K562 (cell line): ENCODE measurements at places on chromosomes 7 and 10. TPM values are rescaled to one million over a fixed set of nuclear protein-coding genes. Genes with fewer than 3 reads are reported as not detected.

GRCh38 chr7:29609162-29610037 lies 45.8 kb downstream of the PRR15 start:
- H3K4me1 ChIP-seq = peaks cover 43% of the 10 kb centered on the region
- H3K27me3 ChIP-seq = no peaks in the 10 kb centered on the region
- H3K4me3 ChIP-seq = no peak overlapping the region

DNA sequence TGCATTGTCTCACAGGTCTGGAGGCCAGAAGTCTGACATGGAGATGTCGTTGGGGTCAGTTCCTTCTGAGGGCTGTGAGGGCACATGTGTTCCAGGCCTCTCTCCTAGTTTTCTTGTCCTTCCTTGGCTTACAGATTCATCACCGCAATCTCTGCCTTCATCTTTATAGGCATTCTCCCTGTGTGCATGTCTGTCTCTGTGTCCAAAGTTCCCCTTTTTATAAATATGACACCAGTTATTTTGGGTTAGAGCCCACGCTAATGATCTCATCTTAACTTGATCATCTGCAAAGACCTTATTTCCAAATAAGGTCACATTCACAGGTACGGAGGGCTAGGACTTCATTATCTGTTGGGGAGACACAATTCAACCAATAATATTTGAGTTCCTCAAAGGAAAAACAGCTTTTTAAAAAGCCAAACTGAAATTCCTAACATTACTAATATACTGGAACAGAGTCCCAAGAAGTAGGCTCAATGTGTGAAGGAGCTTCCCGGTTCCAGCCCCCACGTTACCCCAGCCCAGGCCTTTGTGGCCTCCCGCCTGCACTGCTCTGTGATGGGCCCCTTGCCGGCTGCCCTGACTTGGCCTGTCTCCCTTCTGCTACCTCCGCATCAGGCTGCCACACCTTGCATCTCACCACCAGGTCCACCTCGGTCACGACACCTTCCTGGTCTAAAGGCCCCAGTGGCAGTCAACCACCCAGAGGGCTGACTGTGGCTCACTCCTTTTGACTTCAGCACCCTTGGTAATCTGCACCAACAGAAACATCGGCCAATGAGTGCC lies 142.7 kb downstream of the KCNMA1 start:
- DNase-seq = no peak
- no peaks in the 10 kb centered on the region for H3K36me3 ChIP-seq
- no peak overlapping the region for H3K4me3 ChIP-seq
- peaks cover 17% of the 10 kb centered on the region for H3K27me3 ChIP-seq

DNA sequence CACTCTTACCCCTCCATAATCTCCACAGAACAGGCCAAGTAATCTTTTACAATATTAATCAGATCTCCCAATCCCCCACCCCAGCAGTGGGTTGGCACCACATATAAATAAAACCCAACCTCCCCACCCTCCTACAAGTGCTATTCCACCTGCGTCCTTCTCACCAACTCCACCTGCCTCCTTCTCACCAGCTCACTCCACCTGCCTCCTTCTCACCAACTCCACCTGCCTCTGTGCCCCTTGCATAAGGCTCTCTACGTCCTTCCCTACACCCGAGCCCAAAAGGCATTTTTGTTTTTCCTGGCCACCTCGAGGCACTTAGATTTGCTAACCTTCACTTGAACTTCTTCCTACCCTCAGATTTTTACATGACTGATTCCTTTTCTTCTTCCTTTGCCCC lies 89.7 kb downstream of the ATE1 start:
- DNase-seq = no peak
- H3K36me3 ChIP-seq = no peaks in the 10 kb centered on the region
- H3K27ac ChIP-seq = no peak overlapping the region
- no peaks in the 10 kb centered on the region for H3K27me3 ChIP-seq
- H3K4me1 ChIP-seq = no peaks in the 10 kb centered on the region; the same call in 1 of the 2 replicates

DNA sequence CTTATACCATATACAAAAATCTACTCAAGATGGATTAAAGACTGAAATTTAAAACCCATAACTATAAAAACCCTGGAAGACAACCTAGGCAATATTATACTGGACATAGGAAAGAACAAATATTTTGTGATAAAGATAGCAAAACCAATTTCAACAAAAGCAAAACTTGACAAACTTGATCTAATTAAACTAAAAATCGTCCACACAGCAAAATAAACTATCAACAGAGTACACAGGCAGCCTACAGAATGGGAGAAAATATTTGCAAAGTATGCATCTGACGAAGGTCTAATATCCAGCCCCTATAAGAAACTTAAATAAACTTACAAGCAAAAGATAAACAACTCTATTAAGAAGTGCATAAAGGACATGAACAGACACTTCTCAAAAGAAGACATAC lies 240.1 kb downstream of the HGF start:
- H3K36me3 ChIP-seq = no peaks in the 10 kb centered on the region
- H3K27ac ChIP-seq = no peak overlapping the region
- H3K27me3 ChIP-seq = no peaks in the 10 kb centered on the region

GRCh38 chr10:44850356-44850934 lies 60.7 kb upstream of the TMEM72 start:
- DNase-seq = no peak
- H3K27ac ChIP-seq = no peak overlapping the region
- H3K27me3 ChIP-seq = no peaks in the 10 kb centered on the region
- H3K4me1 ChIP-seq = no peaks in the 10 kb centered on the region
- H3K36me3 ChIP-seq = no peaks in the 10 kb centered on the region

GRCh38 chr7:116940689-116941370 lies 12.5 kb upstream of the ST7 start:
- no peaks in the 10 kb centered on the region for H3K36me3 ChIP-seq
- no peak for DNase-seq
- H3K27ac ChIP-seq = no peak overlapping the region

DNA sequence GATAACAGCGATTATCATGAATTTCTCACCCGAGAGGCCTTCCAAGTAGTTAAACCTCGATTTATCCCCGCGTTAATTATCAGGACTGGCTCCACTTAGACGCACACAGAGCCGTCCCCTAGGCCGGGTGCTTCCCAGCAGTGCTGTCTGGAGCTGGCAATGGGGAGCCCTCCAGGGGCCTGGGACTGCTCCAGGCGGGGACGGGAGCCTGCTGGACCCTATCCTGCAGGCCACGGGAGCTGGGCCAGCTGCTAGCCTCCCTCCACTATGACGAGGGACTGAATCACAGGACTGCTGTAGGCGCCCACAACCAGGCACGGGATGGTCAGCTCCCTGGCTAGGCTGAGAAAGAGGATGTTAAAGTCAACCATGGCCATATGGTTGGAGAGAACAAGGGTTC lies 229.1 kb downstream of the ELFN1 start:
- no peak for DNase-seq
- H3K4me3 ChIP-seq = no peak overlapping the region
- no peaks in the 10 kb centered on the region for H3K4me1 ChIP-seq
- H3K27me3 ChIP-seq = no peaks in the 10 kb centered on the region
- no peak overlapping the region for H3K27ac ChIP-seq

DNA sequence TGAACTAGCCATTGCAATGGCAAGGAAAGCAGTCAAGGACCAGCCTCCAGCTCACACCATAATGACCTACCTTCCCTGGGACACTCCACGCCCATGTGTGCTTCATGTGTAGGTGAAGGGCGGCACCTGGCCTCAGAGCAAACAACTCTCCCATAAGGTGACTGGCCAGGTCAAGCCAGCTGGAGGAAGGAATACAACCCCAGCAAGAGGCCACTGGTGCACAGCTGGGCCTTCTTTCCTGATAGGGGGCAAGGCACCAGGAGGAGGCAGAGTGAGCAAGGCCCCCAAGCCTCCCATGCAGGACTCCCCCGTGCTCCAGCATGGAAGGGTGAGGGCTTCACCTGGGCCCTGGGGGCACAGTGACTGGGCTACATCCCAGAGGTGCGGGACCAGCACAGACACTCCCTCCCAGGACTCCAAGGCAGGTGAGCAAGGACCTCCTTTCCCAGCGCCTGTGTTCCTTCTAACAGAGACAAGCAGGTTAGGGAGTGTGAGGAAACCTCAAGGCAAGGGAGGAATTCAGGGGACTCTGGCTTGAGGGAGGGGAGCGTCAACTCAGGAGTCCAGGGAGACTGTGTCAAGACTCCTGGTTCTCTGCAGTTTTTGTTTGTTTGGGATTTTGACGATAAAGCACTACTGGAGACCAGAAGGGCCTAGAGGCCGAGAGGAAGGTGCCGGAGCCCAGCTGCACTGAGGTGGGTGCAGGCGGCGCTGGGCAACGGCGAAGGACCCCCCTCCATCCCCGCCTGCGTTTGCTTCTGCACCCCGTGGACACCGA lies 1.7 kb downstream of the PTPRN2 start:
- peaks cover 48% of the 10 kb centered on the region for H3K27me3 ChIP-seq
- DNase-seq = no peak
- no peak overlapping the region for H3K27ac ChIP-seq
- no peaks in the 10 kb centered on the region for H3K36me3 ChIP-seq

- H3K4me1 ChIP-seq = no peaks in the 10 kb centered on the region
- no peak overlapping the region for H3K27ac ChIP-seq
- DNase-seq = no peak
- H3K36me3 ChIP-seq = no peaks in the 10 kb centered on the region
- H3K4me3 ChIP-seq = no peak overlapping the region
Observed at GRCh38 chr10:15211464-15211979, 43.0 kb upstream of the NMT2 start.

GRCh38 chr10:77305650-77306632 lies 331.7 kb downstream of the KCNMA1 start:
- H3K27me3 ChIP-seq = 0 out of 2 replicates have a peak, but pooled peaks cover 5% of the 10 kb centered on the region
- H3K4me1 ChIP-seq = no peaks in the 10 kb centered on the region
- no peaks in the 10 kb centered on the region for H3K36me3 ChIP-seq
- no peak overlapping the region for H3K27ac ChIP-seq
- no peak overlapping the region for H3K4me3 ChIP-seq
- DNase-seq = no peak

DNA sequence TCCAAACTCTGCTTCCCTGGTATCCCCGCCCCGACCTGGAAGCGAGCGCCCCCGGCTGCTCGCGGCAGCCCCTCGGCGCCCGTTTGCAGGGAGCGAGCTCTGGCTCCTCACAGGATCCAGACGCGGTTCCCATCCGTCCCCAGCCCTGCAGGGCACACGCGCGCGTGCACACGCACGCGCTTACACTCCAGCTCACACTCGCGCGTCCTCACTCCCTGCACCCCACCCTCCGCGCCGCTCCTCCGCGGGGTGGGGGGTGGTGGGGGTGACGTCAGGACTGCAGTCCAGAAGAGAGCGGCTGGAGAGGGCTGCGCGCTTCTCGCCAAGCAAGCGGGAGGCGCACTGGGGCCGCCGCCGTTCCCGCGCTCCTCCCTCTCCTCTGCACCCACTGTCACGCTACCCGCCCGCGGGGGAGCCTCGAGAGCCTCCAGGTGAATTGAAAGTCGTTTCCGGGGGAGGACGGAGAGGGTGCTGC lies 255.6 kb downstream of the OTUD1 start:
- 0 out of 2 replicates have a peak, but pooled peaks cover 9% of the 10 kb centered on the region for H3K27me3 ChIP-seq
- H3K27ac ChIP-seq = no peak overlapping the region
- H3K4me1 ChIP-seq = peaks cover 8% of the 10 kb centered on the region; the same call in 1 of the 2 replicates

DNA sequence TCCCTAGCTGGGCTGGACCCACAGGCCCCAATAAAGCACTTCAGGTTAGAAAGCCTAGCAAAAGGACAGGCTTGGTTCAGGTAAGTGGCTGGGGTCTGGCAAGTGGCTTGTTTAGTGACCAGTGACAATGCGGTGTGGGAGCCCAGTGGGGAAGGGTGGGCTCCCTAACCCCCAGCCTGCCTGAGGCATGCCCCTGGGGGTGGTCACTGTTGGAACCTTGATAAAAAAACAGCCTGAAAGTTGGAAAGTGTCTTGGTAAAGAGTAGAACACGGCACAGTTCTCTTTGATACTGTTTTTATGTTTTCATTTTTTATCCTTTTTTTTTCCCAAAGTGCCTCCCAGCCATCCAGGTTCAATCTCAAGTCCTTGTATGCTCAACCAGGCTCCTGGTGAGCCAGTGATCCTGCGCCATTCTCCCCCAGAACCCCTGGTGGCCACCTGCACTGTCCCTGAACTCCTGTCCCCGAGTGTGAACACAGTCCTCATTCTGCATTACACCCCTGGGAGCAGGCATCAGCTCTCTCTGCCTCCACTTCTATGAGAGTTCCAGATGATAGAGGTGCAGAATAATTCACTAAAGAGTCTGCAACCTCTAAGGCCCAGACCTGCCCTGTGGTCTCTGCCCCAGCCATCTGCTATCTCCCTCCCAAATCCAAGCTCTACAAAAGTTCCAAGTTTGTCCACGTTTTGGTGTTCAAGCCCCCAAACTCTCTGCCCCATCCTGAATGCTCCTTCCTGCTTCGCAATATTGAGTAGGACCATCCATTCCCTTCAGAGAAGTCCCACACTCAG lies 15.0 kb upstream of the CXCL12 start:
- no peaks in the 10 kb centered on the region for H3K36me3 ChIP-seq
- no peak overlapping the region for H3K27ac ChIP-seq
- H3K27me3 ChIP-seq = peaks cover 15% of the 10 kb centered on the region; the same call in 1 of the 3 replicates
- no peak overlapping the region for H3K4me3 ChIP-seq

DNA sequence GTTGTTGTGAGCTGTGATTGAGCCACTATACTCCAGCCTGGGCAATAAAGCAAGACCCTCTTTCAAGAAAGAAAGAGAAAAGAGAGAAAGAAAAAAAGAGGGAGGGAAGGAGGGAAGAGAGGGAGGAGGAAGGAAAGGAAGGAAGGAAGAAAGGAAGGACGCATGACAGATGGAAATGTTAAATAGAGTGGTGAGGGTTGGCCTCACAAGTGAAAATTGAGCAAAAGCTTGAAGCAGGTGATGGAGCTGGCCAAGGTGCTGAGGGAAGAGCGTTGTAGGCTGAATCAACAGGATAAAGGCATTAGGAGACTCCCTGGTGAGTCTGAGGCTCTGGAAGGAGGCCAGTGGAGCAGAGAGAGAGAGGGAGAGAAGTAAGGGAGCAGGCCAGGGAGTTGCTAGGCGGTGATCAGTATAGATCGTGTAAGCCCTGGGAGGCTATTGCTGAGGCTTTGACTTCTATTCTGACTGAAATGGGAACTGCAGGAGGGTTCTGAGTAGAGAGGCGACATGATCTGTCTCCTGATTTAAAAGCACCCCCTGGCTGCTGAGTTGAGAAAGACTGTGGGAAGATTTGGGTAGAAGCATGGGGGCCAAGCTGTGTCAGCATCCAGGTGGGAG lies 26.5 kb upstream of the TMEM248 start:
- H3K27me3 ChIP-seq = no peaks in the 10 kb centered on the region
- no peaks in the 10 kb centered on the region for H3K4me1 ChIP-seq
- no peak overlapping the region for H3K27ac ChIP-seq
- no peak for DNase-seq

GRCh38 chr7:27700501-27700900 lies 37.8 kb upstream of the HIBADH start:
- H3K4me3 ChIP-seq = no peak overlapping the region
- DNase-seq = no peak
- H3K27me3 ChIP-seq = no peaks in the 10 kb centered on the region
- no peaks in the 10 kb centered on the region; the same call in 1 of the 2 replicates for H3K4me1 ChIP-seq
- no peak overlapping the region for H3K27ac ChIP-seq

Gene BLNK
- total RNA-seq = 0.20 TPM in 1 of 2 replicates, not detected in the other

Gene POLL
- 16.9 and 18.7 TPM in 2 replicates for total RNA-seq

Gene MTERF1
- 19.0 and 19.3 TPM in 2 replicates for total RNA-seq

Gene OR2A7
- not detected in 2 replicates for total RNA-seq

Gene ST8SIA6
- 5.0 and 6.6 TPM in 2 replicates for total RNA-seq

Gene HOGA1
- not detected in 2 replicates for total RNA-seq

Gene NEURL1
- total RNA-seq = 0.11 and 0.20 TPM in 2 replicates

Gene LRGUK
- 0.13 TPM in 2 replicates for total RNA-seq

Gene HMX2
- 0.40 and 0.58 TPM in 2 replicates for total RNA-seq
